ENCODE measurements at places on chromosomes 3 and 15.
A peak's percentile ranks its signal among the peaks of the same experiment; 100 is the strongest.

DNA sequence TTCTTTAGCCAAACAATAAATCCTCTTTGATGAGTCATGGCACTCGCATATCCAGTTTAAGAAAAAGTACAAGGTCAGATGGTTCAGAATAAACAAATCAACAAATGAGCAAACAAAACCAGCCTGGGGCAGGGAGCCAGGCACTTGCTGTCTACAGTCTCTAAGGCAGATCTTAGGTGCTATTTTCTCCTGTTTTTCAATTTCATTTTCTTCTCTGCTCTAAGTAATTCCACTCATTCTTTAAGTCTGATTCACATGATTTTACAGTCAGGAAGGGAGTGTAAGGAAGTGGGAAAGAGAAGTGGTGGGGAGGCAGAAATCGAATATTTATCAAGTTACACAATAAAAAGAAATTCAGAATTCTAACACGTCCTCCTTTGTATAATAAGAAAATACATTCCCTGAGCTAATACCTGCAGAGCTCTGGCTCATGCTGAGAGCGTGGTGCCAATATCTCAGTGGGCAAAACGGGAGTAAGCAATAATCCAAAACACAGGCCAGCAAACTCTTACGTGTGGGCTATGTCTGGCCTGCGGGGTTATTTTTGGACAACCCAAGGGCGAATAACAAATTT lies 298.6 kb downstream of the ADAMTS17 start:
- peaks cover 5% of the 10 kb centered on the region for H3K4me1 ChIP-seq
- no peaks in the 10 kb centered on the region for H3K36me3 ChIP-seq
- no peak overlapping the region for H3K4me3 ChIP-seq

- no peak overlapping the region for H3K4me3 ChIP-seq
- DNase-seq = no peak
- H3K27ac ChIP-seq = peak overlapping the region; percentile 42
These were observed 6.0 kb downstream of the PRC1 start for GRCh38 chr15:90988296-90988695.

DNA sequence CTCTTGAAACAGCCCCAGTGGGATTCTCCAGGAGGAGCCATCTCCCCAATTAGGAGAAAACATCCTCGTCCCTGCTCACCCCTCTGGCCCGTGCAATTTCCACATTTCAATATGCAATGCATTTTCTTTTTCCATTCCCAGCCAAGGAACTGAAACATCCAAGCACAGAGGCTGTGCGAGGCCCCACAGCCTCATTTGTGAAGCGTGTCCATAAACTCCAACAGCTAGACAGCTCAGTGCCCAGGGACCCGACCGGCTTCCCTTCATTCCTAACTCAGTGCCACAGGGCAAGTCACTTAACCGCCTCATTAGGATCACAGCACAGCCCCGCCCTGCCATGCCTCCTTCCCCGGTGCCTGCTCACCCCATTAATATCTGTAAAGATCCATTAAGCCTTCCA lies 204.2 kb upstream of the IGF1R start:
- H3K27me3 ChIP-seq = peaks cover 3% of the 10 kb centered on the region
- no peak overlapping the region for H3K4me3 ChIP-seq
- no peaks in the 10 kb centered on the region for H3K36me3 ChIP-seq
- H3K4me1 ChIP-seq = peaks cover 10% of the 10 kb centered on the region
- no peak for DNase-seq

GRCh38 chr3:5357089-5357488 lies 169.6 kb downstream of the EDEM1 start:
- H3K27me3 ChIP-seq = no peaks in the 10 kb centered on the region
- no peak overlapping the region for H3K4me3 ChIP-seq
- H3K27ac ChIP-seq = no peak overlapping the region
- H3K36me3 ChIP-seq = no peaks in the 10 kb centered on the region
- no peaks in the 10 kb centered on the region for H3K4me1 ChIP-seq

GRCh38 chr3:161212171-161212771 lies 8.8 kb upstream of the NMD3 start:
- H3K36me3 ChIP-seq = no peaks in the 10 kb centered on the region
- H3K27ac ChIP-seq = no peak overlapping the region
- DNase-seq = no peak

- peak; percentile 9 for DNase-seq
- H3K27ac ChIP-seq = peak overlapping the region; percentile 86
- H3K27me3 ChIP-seq = peaks cover 4% of the 10 kb centered on the region
- peaks cover 20% of the 10 kb centered on the region for H3K4me1 ChIP-seq
- no peak overlapping the region for H3K4me3 ChIP-seq
These were observed 237.1 kb upstream of the CFAP20DC start for GRCh38 chr3:59286791-59287531.

DNA sequence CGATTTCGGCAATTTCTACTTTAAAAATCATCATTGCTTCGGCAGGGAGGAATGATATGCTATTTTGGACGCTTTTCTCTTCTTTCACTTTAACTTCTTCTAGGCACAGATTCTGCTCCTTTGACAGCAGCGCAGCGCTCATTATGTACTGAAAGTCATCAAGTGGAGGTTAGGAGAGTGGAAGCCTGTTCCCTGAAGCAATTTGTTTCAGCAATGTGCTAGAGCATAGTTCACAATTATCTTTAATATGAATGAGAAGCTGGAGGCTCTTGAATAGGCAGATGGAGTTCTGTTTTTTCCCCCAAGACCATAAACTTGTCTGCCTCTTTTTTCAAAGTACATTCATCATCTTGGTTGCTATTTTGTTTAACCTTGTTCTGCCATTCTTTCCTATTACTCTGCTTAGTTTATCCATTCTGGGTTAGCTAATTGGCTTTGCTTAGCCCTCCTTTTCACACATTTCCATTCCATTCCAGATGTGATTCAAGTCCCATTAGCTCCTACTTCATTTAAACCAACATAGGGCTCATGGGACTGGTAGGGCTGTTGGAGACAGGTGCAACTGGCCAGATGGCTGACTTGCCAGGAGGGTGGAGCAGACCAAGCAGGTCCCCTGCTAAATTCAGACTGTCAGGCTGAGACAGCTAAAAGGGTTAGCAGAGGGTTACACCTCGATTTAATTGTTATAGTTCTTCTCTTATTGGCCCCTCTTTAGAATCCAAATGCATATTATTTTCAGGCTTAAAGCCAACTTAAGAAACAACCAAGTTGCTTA lies 534.7 kb upstream of the CBLB start:
- peaks cover 9% of the 10 kb centered on the region for H3K4me1 ChIP-seq
- no peaks in the 10 kb centered on the region for H3K27me3 ChIP-seq
- no peaks in the 10 kb centered on the region for H3K36me3 ChIP-seq
- no peak overlapping the region for H3K4me3 ChIP-seq

- H3K36me3 ChIP-seq = no peaks in the 10 kb centered on the region
- DNase-seq = no peak
- H3K4me3 ChIP-seq = no peak overlapping the region
These were observed 26.4 kb upstream of the RYR3 start for GRCh38 chr15:33284336-33284735.

GRCh38 chr15:57525581-57525980 lies 66.1 kb upstream of the MYZAP start:
- peaks cover 11% of the 10 kb centered on the region for H3K27me3 ChIP-seq
- H3K4me3 ChIP-seq = no peak overlapping the region
- no peak for DNase-seq
- no peaks in the 10 kb centered on the region for H3K4me1 ChIP-seq
- H3K36me3 ChIP-seq = no peaks in the 10 kb centered on the region
- H3K27ac ChIP-seq = no peak overlapping the region

DNA sequence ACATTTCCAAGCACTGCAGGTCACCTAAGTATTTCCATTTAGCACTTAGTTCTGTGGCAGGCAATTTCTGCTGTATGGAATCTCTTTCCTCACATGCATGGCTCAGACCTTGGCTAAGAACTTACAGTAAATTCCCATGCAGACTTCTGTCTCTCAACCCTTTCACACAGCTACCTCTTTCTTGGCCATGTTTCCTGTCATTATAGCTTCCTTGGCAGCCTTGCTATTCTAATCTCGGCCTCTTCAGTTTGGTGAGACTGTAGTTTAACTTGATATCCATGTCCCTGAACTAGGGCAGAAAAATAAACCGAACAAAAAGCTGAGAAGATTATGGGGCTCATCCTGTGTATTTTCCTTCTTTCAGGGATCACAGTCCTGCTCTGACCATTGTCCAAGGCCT lies 96.0 kb downstream of the SPATA16 start:
- H3K27ac ChIP-seq = no peak overlapping the region
- no peaks in the 10 kb centered on the region for H3K4me1 ChIP-seq
- DNase-seq = no peak
- H3K27me3 ChIP-seq = no peaks in the 10 kb centered on the region
- H3K4me3 ChIP-seq = no peak overlapping the region
